Endodermal cell (in vitro differentiated cells): ENCODE measurements at places on chromosomes 4 and X.

- DNase-seq = peak; percentile 72
Observed at GRCh38 chrX:108312957-108313356, 125.3 kb downstream of the COL4A6 start.

DNA sequence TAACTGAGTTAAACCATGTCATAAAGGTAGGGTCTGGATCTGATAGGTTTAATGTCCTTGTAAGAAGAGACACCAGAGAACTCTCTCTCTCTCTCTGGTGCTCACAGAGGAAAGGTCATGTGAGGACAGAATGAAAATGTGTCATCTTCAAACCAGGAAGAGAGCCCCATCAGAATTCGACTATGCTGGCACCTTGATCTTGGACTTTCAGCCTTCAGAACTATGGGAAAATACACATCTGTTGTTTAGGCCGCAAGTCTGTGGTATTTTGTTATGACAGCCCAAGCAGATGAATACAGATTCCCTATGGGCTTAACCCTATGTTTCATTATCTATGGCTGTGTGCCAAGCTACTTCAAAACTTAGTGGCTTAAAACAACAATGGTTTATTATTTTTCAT lies 105.5 kb upstream of the DDIT4L start:
- no peak for DNase-seq

DNA sequence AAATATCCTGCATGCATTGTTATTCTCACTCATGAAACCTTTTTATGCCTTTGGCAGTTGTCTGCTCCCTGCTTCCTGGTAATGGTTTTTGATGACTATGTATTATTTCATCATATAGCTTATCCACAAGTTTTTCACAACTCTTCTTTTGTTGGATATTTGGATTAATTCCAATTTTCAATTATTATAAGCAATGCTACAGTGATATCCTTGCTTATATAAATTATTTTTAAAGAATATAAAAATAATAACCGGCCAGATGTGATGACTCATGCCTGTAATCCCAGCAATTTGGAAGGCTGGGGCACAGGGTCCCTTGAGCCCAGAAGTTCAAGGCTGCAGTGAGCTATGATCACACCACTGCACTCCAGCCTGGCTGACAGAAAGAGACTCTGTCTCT lies 47.0 kb downstream of the ASIC5 start:
- DNase-seq = no peak

GRCh38 chr4:53010318-53010717 lies 148.2 kb downstream of the RASL11B start:
- DNase-seq = no peak

GRCh38 chr4:25884031-25884782 lies 21.4 kb upstream of the SEL1L3 start:
- DNase-seq = no peak

GRCh38 chr4:7587433-7588405 lies 153.0 kb upstream of the PSAPL1 start:
- no peak for DNase-seq

DNA sequence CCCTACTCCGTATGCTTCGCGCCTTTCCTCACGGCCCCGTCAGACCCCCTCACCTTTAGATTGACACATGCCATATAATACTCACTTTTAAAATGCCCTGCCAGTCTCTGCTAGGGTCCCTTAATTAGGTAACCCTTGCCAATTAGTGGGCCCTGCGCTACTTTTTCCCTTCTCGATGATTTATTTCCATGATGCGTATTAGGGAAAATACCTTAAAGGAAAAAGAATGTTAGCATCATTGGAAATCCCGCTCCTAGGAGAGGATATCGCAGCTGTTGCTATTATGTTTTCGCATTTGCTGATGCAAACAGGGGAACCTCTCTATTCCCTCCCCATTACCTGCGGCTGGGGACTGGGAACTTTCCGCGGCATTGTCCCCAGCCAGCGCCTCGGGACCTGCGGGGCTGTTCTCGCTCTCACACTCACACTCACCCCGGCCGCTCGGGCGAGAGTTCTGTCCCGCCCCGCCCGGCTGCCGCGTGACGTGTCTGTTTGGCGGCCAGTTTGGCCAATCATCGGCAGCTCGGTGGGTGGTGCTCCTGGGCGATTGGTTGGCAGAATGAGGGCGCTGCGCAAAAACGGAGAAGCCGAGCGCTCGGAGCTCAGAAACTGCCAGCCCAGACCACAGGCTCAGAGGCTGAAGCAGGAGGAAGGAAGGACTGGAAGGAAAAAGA lies at the start of gene PCDH10:
Gene PCDH10 (plus strand): TSS at position 605 of the 674 bp plus-strand sequence. CDS start 847 bp downstream, outside the sequence.
- DNase-seq = peak; percentile 99

GRCh38 chr4:13266687-13267086 lies 217.5 kb downstream of the RAB28 start:
- DNase-seq = no peak

- DNase-seq = no peak
Observed at GRCh38 chr4:124940387-124940786, 227.9 kb upstream of the ANKRD50 start.

DNA sequence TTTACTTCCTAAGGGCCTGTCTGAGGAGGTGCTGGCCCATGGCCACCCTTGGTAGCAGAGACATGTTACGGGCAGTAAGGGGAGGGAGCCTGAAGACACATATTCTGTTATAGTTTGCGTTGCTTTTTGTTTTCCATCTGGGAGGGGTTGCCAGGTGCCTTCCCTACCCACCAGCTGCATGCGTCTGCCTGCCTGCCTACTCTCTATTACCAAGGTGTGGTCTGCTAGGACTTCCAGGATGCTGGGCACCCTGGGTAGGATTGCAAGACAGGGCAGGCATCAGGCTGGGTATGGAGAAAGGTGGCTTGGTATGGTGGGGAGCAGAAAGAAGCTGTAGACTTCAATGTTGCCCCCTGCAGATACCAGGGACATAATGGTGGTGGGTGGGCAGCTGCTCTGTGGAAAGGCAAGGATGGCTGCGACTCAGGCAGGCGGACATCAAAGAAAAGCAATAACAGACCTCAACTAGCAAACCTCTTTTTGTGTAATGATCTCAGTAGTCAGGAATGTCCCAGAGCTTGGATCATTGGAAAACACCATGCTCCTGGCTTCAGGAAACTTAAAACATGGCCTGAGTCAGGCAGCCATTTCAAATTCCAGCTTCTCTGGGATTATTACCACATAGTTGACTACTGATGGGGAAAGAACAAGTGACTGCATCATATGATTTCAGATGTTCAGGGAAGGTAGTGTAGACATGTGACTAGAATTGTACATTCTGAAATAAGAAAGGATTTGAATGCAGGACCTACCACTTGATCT lies 67.8 kb downstream of the HOPX start:
- DNase-seq = no peak

GRCh38 chrX:15349046-15349445 lies 13.7 kb upstream of the PIGA start:
- DNase-seq = peak; percentile 74

DNA sequence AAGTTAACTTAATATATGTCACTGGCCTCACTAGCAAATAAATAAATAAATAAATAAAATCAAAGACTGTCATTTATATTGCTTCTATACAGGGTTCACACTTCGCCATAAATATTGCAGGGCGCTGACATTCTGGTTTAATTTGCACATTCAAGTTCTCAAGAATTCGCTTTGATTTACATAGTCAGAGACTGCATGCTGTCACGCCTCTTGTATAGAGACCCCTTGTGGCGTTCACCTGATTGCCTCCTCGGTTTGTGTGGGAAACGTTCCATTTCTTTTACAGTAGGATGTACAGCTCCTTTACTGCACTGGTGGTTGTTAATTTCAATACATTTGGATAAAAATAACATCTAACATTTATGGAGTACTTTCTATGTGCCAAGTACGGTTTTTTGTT lies 71.3 kb upstream of the ADGRG2 start:
- no peak for DNase-seq

DNA sequence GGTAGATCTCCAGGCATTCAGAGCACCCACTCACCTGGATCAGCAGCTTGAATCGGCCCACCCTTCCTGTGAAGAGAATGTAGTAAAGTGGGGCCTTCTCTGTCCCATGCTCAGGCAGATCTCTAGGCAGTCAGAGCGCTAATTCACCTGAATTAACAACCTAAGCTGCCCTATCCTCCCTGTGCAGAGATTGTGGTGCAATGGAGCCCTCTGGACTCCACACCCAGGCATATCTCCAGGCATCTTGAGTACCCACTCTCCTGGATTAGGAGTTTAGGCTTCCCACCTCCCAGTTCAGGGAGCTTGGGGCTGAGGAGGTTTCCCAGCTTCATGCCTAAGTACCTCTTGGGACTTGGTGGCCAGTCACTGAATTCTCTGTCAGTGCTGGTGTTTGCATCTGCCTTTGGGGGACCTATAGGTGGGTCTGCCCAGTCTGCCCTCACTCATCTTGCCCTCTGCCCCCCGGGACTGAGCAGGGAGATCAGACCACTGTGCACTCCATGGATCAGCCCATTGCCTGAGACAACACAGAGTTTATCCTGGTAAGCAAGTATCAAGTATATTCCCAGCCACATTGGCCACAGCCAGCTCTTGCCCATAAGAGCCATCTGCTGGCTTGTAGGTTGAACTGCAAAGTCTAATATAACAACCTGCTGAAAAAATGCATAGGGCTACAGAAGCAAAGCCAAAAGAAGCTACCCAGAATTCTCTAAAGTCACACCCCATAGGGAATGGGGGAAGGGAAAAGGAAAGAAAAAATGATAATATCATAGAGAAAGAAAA lies 372.9 kb downstream of the KLHL13 start:
- DNase-seq = peak; percentile 52

DNA sequence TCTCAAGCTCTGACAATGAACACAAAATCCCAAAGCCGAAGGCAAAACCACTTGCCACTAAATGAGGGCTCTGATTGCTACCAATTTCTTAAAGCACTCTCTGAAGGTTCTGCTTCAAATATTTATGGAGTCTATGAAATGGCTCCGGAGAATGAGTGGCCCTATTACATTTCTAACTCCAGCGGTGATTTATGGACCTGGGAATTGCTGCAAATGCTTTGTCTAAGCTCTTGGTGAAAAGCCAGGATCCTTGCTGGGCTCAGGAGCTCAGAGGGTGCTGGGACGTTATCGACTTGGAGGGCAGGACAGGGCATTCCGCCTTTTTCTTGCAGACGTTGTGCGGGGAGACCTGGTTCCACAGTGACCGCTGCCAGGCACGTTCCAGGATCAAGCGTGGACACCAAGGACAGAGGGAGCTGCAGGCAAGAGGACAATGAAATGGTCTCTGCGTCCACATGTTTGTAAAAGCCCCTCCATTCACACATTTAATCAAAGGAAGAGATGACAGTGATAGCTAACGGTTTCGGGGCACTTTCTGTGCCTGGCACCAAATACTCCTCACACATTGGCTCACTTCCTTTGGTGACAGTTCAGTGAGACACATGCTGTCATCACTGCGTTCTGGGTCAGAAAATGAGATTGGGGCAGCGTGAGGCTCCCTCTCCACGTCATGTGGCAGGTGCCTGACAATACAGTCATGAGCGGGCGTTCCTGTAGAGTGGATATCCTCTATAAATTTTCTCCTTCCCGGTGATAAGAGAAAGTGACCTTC lies 58.8 kb downstream of the C4orf50 start:
- DNase-seq = peak; percentile 18
